ENCODE measurements at places on chromosomes 1 and 21. TPM values are rescaled to one million over a fixed set of nuclear protein-coding genes. Genes with fewer than 3 reads are reported as not detected.

The ADAMTSL4 gene
- total RNA-seq, result 0.98 TPM

The CYP4Z1 gene
- not detected for total RNA-seq

The TGFB2 gene
- 94.8 TPM for total RNA-seq

The TCHH gene
- not detected for total RNA-seq

The MIS18A gene
- 2.7 TPM for total RNA-seq

The ADORA1 gene
- 22.2 TPM for total RNA-seq

The AKR7A2 gene
- total RNA-seq, result 102 TPM

The TNFRSF14 gene
- total RNA-seq, result 5.9 TPM

The RNF223 gene
- total RNA-seq, result not detected

The NUF2 gene
- total RNA-seq, result 37.0 TPM

The AMY1C gene
- total RNA-seq, result not detected

The HMCN1 gene
- 23.2 TPM for total RNA-seq

The CFHR3 gene
- total RNA-seq, result not detected

The RNU1-2 gene
- under 0.01 TPM for total RNA-seq

The ANGPTL1 gene
- not detected for total RNA-seq

The KCNJ10 gene
- total RNA-seq, result not detected

The DISP3 gene
- total RNA-seq, result 0.38 TPM

The NSL1 gene
- 68.3 TPM for total RNA-seq

The CD34 gene
- total RNA-seq, result not detected

The PODN gene
- total RNA-seq, result 0.13 TPM

The PLEKHA6 gene
- 8.6 TPM for total RNA-seq

The DNTTIP2 gene
- total RNA-seq, result 27.7 TPM

The FOXO6 gene
- 3.8 TPM for total RNA-seq

The PLXNA2 gene
- total RNA-seq, result 2.8 TPM

The TYW3 gene
- total RNA-seq, result 6.7 TPM

The HSF2BP gene
- 1.3 TPM for total RNA-seq

The LIN9 gene
- total RNA-seq, result 6.8 TPM

The SRSF10 gene
- 35.9 TPM for total RNA-seq
